Caco-2 (cell line): ENCODE measurements at places on chromosomes 7 and 10.

GRCh38 chr10:11113156-11113555, 95.5 kb downstream of the CELF2 start:
- DNase-seq, result no peak

- peak; percentile 83 for DNase-seq
Measured at GRCh38 chr10:99782447-99783286, at the start of gene ABCC2. Gene ABCC2 (plus strand): TSS chr10:99782640. CDS start chr10:99782845, 205 bp downstream.

- DNase-seq, result peak; percentile 42
Measured at GRCh38 chr7:79176859-79177477, 276.5 kb downstream of the MAGI2 start.

DNA sequence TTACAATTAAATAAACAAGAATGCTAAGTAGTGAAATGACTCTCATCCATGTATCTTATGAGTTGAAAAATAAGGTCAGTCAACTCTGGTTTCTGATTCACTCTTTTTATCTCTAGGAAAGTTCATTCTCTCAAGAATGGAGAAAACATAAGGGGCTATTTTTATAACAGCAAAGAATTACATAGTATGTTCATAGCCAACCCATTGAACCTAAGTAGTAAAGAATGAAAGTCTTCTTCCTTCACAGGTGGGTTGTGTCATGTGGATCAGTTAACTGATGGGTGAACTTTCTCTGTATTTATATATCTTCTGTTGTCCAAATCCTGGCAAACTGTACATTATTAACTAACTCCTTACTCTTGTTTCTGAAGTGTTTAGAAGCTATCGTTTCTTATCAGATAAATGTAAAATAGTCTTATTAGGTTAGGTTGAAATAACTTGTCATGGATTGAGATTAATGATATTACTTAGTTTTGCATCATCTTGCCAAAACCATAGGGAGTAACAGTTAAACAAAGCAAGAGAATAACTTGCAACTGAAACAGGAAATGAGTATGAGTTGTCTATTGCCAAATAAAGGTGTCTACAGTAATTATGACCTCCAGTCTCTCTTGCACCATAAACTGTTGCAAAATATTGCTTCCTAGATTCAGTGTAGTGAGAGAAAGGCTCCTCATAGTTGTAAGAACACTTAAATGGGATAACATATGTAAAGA, 86.8 kb downstream of the ANKRD7 start:
- no peak for DNase-seq

DNA sequence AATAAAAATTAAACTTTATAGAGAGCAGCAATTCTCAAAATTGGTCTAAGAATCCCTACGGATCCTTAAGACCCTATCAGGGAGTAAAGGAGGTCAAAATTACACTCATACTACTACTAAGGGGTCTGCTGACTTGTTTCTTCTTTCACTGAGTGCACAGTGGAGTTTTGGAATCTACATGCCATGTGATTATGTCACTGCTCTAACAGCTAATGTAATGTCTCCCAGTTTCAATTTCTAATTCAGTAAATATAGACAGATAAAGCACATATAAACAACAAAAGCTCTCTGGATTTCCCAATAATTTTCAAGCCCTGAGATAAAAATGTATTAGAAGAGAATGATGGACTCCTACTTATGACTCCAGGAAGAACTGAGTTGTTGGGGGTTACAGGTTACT, 74.6 kb downstream of the WAPL start:
- DNase-seq, result no peak

- DNase-seq, result no peak
Measured at GRCh38 chr7:157335236-157335635, 1.6 kb upstream of the DNAJB6 start.

DNA sequence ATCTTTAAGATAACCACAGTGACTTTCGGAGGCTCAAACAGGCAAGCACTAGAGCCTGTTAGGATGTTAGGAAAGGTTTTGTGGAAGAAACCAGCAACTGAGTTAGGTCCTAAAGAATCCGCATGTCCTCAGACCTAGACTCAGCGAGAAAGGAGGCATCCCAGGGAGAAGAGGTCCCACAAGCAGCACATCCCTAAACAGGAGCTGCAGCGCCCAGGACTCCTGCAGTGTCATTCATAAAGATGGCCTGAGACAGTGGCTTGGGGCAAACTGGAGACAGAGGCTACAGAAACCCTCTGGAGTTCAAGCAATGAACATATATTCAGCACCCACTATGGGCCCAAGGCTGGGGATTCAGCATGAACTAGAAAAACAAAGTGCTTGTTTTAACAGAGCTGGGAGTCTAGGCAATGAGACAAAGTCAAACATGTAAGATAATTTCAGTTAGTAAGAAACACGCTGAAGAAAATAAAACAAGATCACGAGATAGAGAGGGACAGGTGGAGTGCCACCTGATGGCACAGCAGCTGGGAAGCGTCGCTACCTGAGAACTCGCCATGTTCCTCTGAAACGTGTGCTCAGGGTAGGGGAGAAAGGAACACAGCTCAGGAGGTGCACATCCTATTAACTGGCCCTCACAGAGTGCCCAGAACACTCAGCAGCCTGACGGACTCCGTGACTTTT, 48.1 kb downstream of the PARD3 start:
- no peak for DNase-seq

DNA sequence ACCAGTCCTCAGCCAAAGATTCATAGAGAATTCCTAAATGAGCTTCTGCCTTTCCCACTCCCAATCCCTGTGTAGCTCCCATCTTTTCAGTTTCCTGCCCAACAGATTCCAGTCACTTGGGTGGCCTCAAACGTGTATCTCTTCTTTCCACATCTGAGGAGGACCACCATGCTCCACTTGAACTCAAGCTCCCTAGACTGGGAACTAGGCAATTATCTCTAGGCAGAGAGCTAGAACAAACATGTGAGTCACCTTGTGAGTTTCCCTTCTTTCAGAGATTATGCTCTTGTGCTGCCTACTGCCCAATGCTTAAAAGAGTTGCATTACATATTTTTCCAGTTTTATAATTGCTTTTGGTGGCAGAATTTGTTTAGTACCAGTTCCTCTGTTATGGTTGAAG, 178.0 kb downstream of the MDFIC start:
- peak; percentile 5 for DNase-seq

DNA sequence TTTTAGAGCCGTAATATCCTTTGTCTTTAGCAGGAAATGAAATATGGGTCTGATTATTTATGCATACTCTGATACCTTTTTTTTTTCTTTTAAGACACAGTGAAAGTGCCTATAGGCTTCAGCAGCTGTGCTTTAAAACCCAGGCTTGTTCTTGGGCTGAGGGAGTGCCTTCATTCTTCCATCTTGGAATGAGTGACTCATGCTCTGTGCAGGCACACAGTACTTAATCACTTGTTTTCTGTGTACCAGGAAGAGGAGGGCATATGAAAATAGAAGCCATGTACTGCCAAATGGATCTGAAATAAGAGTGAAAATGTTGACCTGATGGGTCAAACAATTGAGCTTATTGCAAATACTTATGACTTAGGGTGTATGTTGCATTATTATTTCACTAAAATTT, 12.0 kb downstream of the INPP5F start:
- DNase-seq, result peak; percentile 60

DNA sequence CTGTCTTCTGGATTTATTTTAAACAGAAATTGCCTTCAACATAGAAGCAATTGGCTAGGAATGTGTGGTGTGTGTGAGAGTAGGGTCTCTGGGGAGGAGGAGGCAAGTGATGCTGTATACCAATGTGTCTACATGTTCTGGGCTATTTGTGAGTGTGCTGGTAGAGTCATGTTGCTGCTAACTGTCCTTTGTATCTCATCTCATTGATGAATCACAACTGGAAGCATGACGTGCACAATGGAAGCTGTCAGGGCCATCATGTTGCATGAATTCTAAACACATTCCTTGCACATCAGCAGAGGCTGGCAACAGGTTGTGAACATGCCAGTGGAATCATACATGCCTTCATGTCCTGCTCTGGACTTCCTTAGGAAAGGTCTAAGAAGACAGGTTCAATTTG, 199.7 kb downstream of the BMPER start:
- no peak for DNase-seq

DNA sequence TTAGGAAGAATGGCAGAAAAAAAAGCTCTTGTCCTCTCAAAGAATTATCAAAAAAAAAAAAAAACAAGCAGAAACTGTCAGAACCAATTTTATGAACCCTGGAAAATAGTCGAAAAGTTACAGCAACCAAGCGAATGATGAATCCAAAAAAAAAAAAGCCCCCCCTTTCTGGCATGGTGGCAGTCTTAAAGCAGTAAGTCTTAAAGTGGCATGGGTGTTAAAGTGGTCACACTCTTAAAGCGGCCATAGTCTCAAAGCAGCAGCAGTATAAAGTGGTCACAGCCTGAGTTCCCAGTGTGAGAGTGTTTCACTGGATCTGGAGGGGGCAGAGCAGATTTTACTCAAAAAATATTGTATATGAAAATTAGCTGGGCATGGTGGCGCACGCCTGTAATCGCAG, 96.8 kb upstream of the RAB18 start:
- DNase-seq, result no peak

DNA sequence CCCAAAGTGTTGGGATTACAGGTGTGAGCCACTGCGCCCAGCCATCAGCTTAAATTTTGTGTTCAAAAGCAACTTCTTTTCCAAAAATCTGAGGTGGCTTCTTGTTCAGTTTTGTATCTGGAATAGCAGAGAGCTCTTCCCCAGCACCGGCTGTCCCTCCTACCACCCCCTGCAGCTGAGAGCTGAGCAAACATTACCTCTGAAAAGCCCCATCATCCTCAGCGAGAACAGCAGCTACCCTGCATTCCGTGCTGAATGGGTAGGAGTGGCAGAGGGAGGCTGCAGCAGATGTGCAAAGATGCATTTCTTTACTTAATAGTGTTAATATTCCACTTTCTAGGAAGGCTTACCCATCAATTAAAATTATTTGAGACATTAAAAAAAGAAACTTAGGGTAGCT, 31.8 kb downstream of the CCM2 start:
- DNase-seq, result no peak

- no peak for DNase-seq
Measured at GRCh38 chr10:115969591-115969990, 303.4 kb downstream of the GFRA1 start.

DNA sequence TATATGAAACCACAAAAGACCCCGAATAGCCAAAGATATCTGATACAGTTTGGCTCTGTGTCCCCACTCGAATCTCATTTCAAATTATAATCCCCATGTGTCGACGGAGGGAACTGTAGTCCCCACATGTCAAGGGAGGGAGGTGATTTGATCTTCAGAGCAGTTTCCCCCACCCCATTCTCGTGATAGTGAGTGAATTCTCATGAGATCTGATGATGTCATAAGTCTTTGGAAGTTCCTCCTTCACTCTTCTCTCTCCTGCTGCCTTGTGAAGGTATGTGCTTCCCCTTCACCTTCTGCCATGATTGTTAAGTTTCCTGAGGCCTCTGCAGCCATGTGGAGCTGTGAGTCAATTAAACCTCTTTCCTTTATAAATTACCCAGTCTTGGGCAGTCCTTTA, 13.0 kb downstream of the ELAPOR2 start:
- DNase-seq, result no peak

DNA sequence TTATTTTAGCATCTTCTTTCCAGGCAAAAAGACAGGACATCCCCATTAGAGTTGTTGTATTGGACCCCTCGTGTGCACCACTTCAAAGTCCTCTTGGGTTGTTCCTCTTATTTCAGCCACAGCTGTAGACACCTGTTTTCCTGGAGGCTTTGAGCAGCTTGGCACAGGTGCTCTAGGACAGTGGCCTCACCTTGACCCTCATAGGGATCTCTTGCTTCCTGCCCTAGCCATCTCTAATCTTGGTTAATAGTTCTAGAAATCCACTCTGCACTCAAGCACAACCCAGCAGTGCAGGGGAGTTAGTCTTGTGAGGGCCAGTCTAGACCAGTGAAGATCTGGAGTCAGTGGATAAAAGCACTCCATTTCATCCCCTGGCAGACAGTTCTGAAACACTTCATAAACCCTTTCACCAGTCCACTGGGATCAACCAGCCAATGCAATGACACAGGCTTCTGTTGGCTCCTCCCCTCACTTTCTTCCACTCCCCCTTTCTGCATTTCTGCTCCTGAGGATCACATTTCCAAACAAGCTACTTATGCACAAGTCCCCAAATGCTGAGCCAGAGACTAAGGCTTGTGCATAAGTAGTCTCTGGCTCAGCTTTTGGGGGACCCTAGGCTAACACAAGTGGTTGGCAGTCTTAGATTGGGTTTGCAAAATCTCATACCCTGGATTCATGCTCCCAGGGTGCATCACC, 131.5 kb upstream of the LAMB4 start:
- no peak for DNase-seq

DNA sequence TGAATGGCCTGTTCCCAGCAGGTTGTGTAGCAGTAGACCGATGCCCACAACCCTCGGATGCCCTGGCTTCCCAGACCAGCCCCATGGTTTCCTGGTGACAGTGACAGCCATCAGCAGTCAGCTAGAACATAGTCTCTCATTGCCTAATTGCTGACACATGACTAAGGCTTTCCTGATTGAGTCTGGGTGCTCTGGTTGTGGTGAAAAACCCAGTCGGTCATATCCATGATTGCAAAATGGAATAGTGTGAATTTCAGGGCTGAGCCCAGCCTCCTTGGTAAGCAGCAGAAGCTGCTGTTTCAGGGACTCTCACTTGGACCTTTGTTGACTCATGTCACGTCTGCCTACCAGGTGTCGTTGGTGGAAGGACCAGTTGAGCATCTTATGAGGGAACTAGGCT, 36.6 kb downstream of the POR start:
- peak; percentile 47 for DNase-seq

DNA sequence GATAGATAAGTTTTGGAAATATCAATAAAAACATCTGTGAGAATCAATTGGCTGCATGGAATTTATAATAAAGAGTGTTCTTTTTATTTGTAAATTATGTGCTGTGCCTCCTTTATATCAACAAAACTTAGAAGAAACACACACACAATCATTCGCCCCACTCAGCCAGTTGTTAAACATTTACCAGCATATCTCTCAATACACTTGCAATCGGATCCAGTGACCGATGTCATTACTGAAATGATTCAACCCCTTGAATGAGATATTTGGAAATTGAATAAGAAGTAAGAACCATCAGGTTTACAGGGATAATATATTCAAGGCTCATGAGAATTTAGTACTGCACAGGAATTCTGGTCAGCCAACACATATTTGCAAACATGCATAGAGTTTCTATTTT, 35.6 kb downstream of the TAF3 start:
- DNase-seq, result no peak

DNA sequence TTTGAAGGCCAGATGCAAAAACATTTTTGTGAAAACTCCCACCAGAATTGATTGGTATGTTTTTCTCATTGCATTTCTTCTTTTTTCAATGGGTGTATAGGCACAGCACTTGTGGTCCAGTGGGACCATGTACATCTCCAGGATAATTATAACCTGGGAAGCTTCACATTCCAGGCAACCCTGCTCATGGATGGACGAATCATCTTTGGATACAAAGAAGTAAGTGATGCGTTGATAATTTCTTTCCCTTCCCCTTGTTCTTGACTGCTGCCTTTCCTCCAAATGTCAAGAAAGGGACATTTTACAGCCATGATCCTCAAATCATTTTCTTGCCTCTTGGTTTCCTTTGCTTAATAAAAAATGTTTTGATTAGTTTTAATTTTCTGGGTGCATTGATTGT, 331.5 kb downstream of the PLXDC2 start:
- DNase-seq, result no peak

- DNase-seq, result no peak
Measured at GRCh38 chr10:105075031-105075430, 433.9 kb downstream of the SORCS3 start.

GRCh38 chr7:151117565-151117964, 31.3 kb downstream of the AGAP3 start:
- DNase-seq, result no peak

GRCh38 chr10:32189400-32190084, 133.3 kb upstream of the KIF5B start:
- DNase-seq, result peak; percentile 76

- DNase-seq, result peak; percentile 62
Measured at GRCh38 chr10:12727832-12728215, 273.7 kb downstream of the CCDC3 start.

GRCh38 chr10:15426558-15426957, 55.5 kb upstream of the FAM171A1 start:
- no peak for DNase-seq
